ENCODE measurements at places on chromosomes 5 and 9. TPM values are rescaled to one million over a fixed set of nuclear protein-coding genes. Genes with fewer than 3 reads are reported as not detected.

Gene EPB41L4B
- total RNA-seq = 0.45 TPM

Gene GPR150
- 0.59 TPM for total RNA-seq

Gene TRAF2
- total RNA-seq = 9.1 TPM

Gene SNAPC4
- total RNA-seq = 6.7 TPM

Gene FOXD4
- 0.34 TPM for total RNA-seq

Gene IRX2
- total RNA-seq = 2.2 TPM

Gene RBM18
- 6.4 TPM for total RNA-seq

Gene SPINK4
- total RNA-seq = not detected

Gene KIF20A
- total RNA-seq = 103 TPM

Gene INSL4
- not detected for total RNA-seq

Gene ADAMTS12
- total RNA-seq = 14.7 TPM

Gene CTSV
- 0.89 TPM for total RNA-seq

Gene RLN1
- total RNA-seq = not detected

Gene TMEM252
- total RNA-seq = not detected

Gene ADAMTS2
- total RNA-seq = 28.1 TPM

Gene LCN1
- not detected for total RNA-seq

Gene PCDHA9
- not detected for total RNA-seq

Gene HCN1
- total RNA-seq = not detected

Gene PLK2
- 101 TPM for total RNA-seq

Gene CD72
- 0.50 TPM for total RNA-seq

Gene CYLC2
- not detected for total RNA-seq

Gene AGGF1
- total RNA-seq = 14.0 TPM

All from bronchus fibroblast of lung (primary cell).